ENCODE measurements at places on chromosomes 11 and 22. TPM values are rescaled to one million over a fixed set of nuclear protein-coding genes. Genes with fewer than 3 reads are reported as not detected.

- H3K27ac ChIP-seq = no peak overlapping the region
- no peak overlapping the region for H3K4me3 ChIP-seq
- H3K27me3 ChIP-seq = no peaks in the 10 kb centered on the region
- no peaks in the 10 kb centered on the region for H3K36me3 ChIP-seq
Measured at GRCh38 chr11:72475381-72475780, 41.0 kb upstream of the CLPB start.

- no peaks in the 10 kb centered on the region for H3K27me3 ChIP-seq
- H3K4me1 ChIP-seq = no peaks in the 10 kb centered on the region
- no peak for DNase-seq
- no peaks in the 10 kb centered on the region for H3K36me3 ChIP-seq
Measured at GRCh38 chr11:103618528-103618927, 417.9 kb upstream of the DDI1 start.

DNA sequence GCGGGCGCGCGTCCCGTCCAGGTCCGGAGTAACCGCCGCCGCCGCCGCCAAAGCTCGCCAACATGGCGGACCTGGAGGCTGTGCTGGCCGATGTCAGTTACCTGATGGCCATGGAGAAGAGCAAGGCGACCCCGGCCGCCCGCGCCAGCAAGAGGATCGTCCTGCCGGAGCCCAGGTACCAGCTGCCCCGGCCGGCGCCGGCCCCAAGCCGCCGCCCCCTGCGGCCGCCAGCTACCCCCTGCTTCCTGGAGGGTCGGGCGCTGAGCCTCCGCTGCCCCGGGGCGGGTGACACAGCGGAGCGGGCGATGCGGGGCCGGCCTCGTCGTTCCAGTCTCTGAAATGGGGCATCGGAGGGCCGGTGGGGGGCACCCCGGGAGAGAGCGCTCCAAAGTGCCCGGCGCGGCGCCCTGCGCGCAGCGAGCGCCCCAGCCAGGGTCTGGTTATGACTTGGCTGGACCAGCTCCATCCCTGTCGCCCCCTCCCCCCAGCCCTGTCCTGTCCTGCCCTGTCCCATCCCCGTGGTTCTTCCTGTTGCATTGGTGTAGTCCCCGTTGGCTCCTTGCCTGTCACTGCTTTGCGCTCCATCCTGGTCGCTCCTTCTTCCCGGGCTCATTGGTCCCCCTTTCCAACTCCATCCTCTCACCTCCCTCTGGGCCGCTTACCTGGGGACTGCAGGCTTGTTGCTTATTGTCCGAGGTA lies 653 bp downstream of the GRK3 start:
- no peaks in the 10 kb centered on the region for H3K36me3 ChIP-seq
- peak; percentile 43 for DNase-seq
- peaks cover 70% of the 10 kb centered on the region for H3K4me1 ChIP-seq
- peak overlapping the region; percentile 72 for H3K27ac ChIP-seq

GRCh38 chr11:34065505-34066203 lies 14.1 kb downstream of the CAPRIN1 start:
- no peaks in the 10 kb centered on the region for H3K27me3 ChIP-seq
- no peak overlapping the region for H3K4me3 ChIP-seq
- DNase-seq = no peak
- H3K4me1 ChIP-seq = peaks cover 63% of the 10 kb centered on the region

DNA sequence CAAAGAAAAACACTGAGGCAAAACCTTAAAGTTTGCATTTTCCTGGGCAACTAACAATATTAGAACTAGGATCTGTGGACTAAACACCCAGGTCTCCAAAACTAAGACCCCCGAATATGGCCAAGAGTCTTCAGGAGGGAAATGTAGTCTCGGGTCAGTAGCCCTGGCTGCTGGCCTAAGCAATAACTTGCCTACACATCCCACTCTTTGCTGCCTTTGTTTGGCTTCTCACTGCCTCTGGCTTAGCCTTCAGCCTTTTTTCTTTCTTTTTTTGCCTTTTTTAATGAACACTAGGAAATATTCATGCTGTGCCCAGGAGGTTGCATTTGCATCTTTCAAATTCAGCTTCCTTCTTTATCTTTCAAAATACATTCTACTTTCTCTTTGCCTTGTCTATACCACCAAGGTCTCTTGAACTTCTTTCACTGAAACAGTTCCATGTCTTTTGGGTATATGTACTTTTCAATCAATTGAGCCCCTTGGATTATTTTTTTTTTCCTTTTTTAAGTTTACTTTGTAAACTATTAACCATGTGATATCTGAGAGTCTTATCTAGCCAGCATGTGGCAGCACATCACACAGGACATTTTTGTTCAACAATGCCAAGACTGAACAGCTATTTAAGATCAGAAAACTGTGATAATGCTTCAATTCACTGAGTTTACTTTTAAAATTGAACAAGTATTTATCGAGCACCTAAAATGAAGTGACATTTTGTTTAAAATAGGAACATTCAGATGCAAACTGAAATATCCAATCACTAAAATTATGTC lies 165.0 kb upstream of the TRPC6 start:
- H3K36me3 ChIP-seq = no peaks in the 10 kb centered on the region
- no peaks in the 10 kb centered on the region for H3K27me3 ChIP-seq
- H3K4me3 ChIP-seq = no peak overlapping the region
- H3K4me1 ChIP-seq = no peaks in the 10 kb centered on the region
- DNase-seq = no peak

GRCh38 chr22:50544078-50544745 lies 1.5 kb upstream of the KLHDC7B start:
- H3K27ac ChIP-seq = peak overlapping the region; percentile 79
- no peaks in the 10 kb centered on the region for H3K36me3 ChIP-seq
- peak; percentile 36 for DNase-seq

- H3K4me3 ChIP-seq = no peak overlapping the region
- H3K4me1 ChIP-seq = no peaks in the 10 kb centered on the region
- DNase-seq = no peak
- H3K27ac ChIP-seq = no peak overlapping the region
Measured at GRCh38 chr11:27933992-27934829, 173.7 kb downstream of the KIF18A start.

DNA sequence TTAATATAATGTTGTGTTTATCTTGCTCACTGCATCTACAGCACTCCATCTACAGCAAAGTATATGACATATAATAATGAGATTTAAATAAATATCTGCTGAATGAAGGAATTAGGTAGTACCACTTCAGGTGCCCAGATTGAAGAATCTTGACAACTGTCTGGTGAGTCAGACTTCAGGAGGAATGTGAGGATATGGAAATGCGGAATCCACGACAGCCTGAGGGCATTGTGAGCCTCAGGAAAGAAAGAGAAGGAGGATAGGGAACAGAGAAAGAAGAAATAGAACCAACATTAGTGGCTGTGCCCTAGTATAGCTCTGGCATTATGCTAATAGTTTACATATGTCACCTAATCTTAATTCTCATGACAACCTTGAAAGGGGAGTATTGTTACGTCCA lies 304.4 kb downstream of the AASDHPPT start:
- H3K36me3 ChIP-seq = no peaks in the 10 kb centered on the region
- H3K27ac ChIP-seq = no peak overlapping the region
- H3K4me1 ChIP-seq = no peaks in the 10 kb centered on the region
- H3K4me3 ChIP-seq = no peak overlapping the region

DNA sequence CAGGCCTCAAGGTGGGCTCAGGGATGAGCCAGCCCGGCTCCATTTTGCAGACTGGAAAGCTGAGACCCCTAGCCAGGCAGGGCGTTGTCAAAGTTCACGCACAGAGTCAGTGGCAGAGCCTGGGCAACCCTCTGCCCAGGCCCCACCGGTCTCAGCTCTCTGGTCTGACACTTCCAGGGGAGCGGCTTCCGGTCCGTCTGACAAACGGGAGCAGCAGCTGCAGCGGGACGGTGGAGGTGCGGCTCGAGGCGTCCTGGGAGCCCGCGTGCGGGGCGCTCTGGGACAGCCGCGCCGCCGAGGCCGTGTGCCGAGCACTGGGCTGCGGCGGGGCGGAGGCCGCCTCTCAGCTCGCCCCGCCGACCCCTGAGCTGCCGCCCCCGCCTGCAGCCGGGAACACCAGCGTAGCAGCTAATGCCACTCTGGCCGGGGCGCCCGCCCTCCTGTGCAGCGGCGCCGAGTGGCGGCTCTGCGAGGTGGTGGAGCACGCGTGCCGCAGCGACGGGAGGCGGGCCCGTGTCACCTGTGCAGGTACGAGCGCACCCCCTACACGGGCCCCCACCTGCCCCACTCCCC lies 36.0 kb downstream of the CD6 start:
- no peak overlapping the region for H3K27ac ChIP-seq
- H3K36me3 ChIP-seq = no peaks in the 10 kb centered on the region
- peaks cover 45% of the 10 kb centered on the region for H3K27me3 ChIP-seq
- peak overlapping the region; percentile 12 for H3K4me3 ChIP-seq
- DNase-seq = no peak
- no peaks in the 10 kb centered on the region for H3K4me1 ChIP-seq

GRCh38 chr11:130408401-130408890 lies 20.0 kb downstream of the ADAMTS8 start:
- no peak overlapping the region for H3K4me3 ChIP-seq
- no peak for DNase-seq
- no peaks in the 10 kb centered on the region for H3K36me3 ChIP-seq

GRCh38 chr22:38006906-38007305 lies 22.6 kb upstream of the SOX10 start:
- DNase-seq = no peak
- H3K27me3 ChIP-seq = no peaks in the 10 kb centered on the region
- no peaks in the 10 kb centered on the region for H3K4me1 ChIP-seq
- H3K36me3 ChIP-seq = no peaks in the 10 kb centered on the region
- H3K4me3 ChIP-seq = no peak overlapping the region
- no peak overlapping the region for H3K27ac ChIP-seq

DNA sequence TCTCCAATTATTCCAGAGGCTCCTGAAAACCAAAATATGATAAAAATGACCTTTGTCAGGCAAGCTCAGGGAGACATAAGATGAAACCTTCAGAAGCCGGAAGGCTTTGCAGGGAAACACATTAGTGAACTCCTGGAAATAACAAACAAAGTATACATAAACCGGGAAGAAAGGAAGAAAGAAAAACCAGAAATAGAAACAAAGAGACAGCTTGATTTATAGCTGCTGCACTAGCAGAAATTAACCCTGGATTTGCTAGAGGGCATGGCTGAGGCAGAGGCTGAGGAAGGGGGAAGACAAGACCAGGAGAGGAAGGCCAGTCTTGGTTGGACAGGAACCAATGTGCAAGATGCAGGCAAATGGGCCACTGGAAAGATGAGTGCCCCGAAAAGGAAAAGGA lies 33.3 kb downstream of the SLC22A25 start:
- H3K27me3 ChIP-seq = no peaks in the 10 kb centered on the region
- no peaks in the 10 kb centered on the region for H3K36me3 ChIP-seq
- H3K27ac ChIP-seq = no peak overlapping the region
- H3K4me1 ChIP-seq = no peaks in the 10 kb centered on the region
- DNase-seq = no peak

GRCh38 chr11:1573903-1574237 lies 1.8 kb upstream of the DUSP8 start:
- peaks cover 8% of the 10 kb centered on the region for H3K4me1 ChIP-seq
- H3K27ac ChIP-seq = peak overlapping the region; percentile 61
- no peaks in the 10 kb centered on the region for H3K36me3 ChIP-seq
- peaks cover 3% of the 10 kb centered on the region for H3K27me3 ChIP-seq
- peak overlapping the region; percentile 53 for H3K4me3 ChIP-seq

DNA sequence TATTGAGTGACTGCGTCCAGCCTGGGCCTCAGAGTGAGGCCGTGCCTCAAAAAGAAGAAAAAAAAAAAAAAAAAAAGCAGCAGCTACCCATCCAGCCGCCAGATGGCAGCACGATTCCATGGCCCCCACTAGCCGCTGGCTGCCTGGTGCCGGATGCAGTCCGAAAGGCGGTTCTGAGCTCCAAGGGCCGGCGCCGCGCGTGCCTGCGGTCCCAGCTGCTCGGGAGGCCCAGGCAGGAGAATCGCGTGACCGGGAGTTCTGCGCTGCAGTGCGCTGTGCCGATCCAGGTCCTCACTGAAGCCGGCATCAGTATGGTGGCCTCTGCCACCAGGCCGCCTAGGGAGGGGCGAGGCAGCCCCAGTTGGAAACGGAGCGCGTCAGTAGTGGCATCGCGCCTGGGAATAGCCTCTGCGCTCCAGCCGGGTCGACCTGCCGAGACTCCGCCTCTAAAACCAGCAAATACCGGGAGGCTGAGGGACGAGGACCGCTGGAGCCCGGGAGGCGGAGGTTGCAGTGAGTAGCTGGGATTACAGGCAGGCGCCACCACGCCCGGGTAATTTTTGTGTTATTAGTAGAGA lies 19.3 kb downstream of the SCARF2 start:
- peaks cover 7% of the 10 kb centered on the region for H3K4me1 ChIP-seq
- peak overlapping the region; percentile 33 for H3K4me3 ChIP-seq
- peak; percentile 80 for DNase-seq
- peaks cover 2% of the 10 kb centered on the region for H3K27me3 ChIP-seq
- no peaks in the 10 kb centered on the region for H3K36me3 ChIP-seq
- no peak overlapping the region for H3K27ac ChIP-seq

GRCh38 chr11:33875621-33876294 lies 16.1 kb downstream of the LMO2 start:
- H3K27me3 ChIP-seq = no peaks in the 10 kb centered on the region
- DNase-seq = no peak
- H3K4me3 ChIP-seq = no peak overlapping the region

- no peak overlapping the region for H3K4me3 ChIP-seq
- H3K36me3 ChIP-seq = no peaks in the 10 kb centered on the region
- H3K27ac ChIP-seq = peak overlapping the region; percentile 48
- no peak for DNase-seq
- H3K27me3 ChIP-seq = peaks cover 54% of the 10 kb centered on the region
Measured at GRCh38 chr11:44729063-44729462, 2.3 kb downstream of the TSPAN18 start.

DNA sequence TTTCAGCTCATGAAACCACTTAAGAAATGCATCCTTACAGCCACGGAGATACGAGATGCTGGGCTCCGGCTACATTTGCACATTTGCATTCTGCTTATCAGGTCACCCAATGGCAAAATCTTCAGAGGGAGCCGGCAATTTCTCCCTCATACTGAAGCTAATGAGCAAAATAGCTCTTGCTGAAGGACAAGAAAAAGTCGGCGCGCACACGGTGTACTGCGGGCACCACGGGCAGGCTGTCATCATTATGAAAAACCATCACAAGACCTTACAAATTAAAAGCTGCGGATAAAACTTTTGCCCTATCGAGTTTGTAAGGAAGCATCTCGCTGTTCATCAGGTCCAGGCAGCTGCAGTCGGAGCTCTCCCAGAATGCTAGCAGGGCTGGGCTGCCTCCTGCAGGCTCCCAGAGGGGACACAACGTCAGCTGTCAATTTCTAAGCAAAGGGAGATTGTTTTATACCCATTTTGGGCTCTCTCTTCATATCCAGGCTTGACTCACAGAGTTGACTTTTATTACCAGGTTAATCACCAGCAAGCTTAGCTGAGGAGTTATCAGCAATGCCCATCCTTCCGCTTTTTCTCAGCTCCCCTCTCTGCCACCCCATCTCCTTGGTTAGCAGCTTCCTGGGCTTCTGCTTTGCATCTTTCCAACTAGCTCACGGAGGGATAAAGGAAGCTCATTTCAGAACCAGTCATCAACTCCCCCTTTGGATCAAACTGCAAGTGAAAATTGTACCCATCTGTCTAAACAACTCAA lies 375.1 kb downstream of the OPCML start:
- no peak overlapping the region for H3K27ac ChIP-seq
- H3K4me3 ChIP-seq = no peak overlapping the region
- no peaks in the 10 kb centered on the region for H3K36me3 ChIP-seq
- DNase-seq = no peak
- H3K4me1 ChIP-seq = no peaks in the 10 kb centered on the region

- H3K27ac ChIP-seq = no peak overlapping the region
- H3K36me3 ChIP-seq = no peaks in the 10 kb centered on the region
- no peaks in the 10 kb centered on the region for H3K27me3 ChIP-seq
- H3K4me1 ChIP-seq = no peaks in the 10 kb centered on the region
- H3K4me3 ChIP-seq = no peak overlapping the region
- no peak for DNase-seq
Measured at GRCh38 chr11:112797648-112798293, 163.4 kb upstream of the NCAM1 start.

The AQP11 gene
- 0.94 TPM for total RNA-seq

The CCDC89 gene
- total RNA-seq = 1.5 TPM

The VSIG10L2 gene
- total RNA-seq = not detected

The ANGPTL5 gene
- 0.09 TPM for total RNA-seq

The KLHL35 gene
- total RNA-seq = 1.4 TPM

The TMEM121B gene
- 1.4 TPM for total RNA-seq

Measured in left lung (tissue), 14 donors.